T1000 (cell line): ENCODE measurements at places on chromosomes 7 and 10.

- DNase-seq: no peak
Observed at GRCh38 chr7:139094030-139094429, 15.5 kb downstream of the ZC3HAV1 start.

DNA sequence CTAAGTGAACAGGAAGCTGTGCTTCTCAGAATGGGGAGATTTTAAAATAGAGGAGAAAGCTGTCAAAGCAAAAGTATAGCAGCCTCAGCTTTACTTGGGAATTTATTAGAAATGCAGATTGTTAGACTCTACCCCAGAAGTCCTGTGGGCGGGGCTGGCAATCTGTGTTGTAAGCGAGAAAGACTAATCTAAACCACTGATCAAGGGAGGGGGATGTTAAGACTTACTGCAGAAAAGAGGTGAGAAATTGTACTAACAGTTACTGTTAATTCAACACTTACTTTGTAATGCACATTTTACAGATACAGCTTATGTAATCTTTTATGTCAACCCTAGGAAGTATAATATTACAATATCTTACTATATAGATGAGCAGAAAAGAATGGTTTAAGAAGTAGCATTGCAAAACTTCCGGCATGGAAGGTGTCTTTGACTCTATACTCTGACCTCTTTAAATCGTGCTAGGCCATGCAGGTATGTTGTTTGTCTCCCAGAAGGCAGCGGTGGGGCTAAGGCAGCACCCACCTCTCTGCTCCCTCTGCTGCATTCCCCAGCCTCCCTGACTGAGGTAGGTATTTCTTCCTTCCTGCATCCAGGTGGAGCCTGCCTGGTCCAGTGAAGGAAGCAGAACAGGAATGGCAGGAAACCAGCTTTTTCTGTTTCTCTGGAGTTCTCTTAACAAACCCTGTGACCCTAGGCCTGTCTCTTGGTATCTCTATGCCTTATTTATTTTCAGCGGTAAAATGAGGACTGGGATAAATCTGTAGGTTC, 462.2 kb downstream of the AUTS2 start:
- DNase-seq: no peak

- DNase-seq: no peak
Observed at GRCh38 chr10:22657566-22658225, 56.7 kb downstream of the PIP4K2A start.

GRCh38 chr7:35707422-35707821, 12.5 kb upstream of the HERPUD2 start:
- no peak for DNase-seq

- DNase-seq: no peak
Observed at GRCh38 chr10:28823501-28824075, 146.3 kb downstream of the BAMBI start.

GRCh38 chr7:78770422-78771410, 682.8 kb downstream of the MAGI2 start:
- no peak for DNase-seq

GRCh38 chr7:44735403-44736165, 13.1 kb upstream of the ZMIZ2 start:
- DNase-seq: peak; percentile 56

DNA sequence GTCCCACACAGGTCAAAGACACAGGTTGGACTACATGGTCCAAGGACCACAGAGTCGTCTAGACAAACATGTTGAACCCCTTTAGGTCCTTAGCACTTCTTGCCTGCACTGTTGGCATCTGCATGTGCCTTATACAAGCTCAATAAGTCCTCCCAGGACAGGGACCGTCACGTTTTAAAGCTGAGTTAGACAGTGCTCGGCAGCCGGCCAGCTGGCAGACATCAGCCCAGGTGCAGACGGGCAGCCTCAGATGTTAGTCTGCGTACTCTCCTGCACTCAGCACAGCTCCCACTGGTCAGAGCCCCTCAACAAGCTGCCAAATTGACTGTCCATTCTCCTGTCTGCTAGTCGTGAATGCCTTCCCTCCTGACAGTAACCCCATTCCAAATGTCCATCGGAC, 34.9 kb downstream of the PARP12 start:
- DNase-seq: no peak

DNA sequence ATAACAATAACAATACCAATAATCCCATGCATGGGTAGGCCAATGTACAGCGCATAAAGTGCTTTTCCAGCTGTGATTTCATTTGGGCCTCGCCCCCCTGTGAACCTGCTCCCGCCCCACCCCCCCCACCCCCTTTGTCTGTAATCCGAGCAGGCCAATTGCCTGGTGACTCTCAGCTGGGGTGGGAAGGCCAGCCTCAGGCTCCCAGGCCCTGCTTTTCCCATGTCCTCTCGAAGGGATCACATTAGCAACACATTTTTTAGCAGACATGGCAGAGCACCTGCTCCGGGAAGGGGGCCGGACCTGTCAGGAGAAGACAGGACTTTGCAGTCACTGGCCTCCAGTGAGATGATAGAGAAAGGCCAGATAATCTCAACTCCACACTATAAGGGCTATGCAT, 439.3 kb downstream of the RPS24 start:
- DNase-seq: no peak

- no peak for DNase-seq
Observed at GRCh38 chr7:680411-681127, 45.9 kb upstream of the DNAAF5 start.

- DNase-seq: no peak
Observed at GRCh38 chr10:101164020-101164419, 32.9 kb downstream of the TLX1 start.

DNA sequence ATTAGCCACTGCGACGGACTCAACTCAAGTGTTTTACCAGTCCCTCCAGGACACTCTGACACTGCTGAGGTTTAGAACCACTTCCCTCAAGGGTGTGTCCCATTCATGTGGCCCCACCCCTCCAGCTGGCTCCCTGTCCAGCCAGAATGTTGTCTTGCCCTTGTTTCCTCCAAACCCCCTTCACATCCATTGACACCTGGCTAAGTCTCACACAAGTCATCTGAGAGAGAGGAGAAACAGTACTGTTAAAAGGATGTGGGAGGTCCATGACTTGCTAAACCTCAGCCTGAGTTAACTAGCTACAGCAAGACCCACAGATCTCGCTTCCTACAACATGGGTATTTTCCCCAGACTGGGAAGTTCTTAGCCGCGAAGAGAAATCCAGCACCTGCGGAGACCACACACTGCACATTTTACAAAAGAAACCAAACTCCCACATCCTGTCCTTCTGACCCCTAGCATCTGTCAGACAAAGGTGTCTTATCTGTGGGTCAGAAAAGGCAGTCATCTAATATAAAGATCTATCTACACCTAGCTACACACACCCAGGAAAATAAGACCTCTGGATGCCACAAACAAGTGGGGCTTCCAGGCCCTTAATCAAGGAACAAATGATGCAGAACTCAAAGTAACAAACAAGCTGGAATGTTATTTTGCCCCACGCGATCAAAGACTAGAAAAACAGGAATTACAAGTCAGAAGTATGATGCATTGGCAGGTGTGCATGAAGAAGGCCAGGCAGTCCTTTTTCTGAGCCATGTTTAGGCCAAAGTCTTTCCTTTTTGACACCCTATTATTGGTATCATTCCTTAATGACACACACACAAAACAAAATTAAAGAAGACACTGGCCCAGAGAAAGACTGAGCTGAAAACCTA, 13.9 kb downstream of the OSBPL3 start:
- DNase-seq: no peak

DNA sequence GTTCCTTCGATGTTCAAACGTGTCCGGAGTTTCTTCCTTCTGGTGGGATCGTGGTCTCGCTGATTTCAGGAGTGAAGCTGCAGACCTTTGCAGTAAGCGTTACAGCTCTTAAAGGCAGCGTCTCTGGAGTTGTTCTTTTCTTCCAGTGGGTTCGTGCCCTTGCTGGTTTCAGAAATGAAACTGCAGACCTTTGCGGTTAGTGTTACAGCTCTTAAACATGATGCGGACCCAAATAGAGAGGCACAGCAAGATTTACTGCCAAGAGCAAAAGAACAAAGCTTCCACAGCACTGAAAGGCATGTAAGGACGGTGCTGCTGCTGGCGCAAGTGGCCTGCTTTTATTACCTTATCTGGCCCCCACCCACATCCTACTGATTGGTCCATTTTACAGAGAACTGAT, 931.4 kb downstream of the IPMK start:
- DNase-seq: no peak

DNA sequence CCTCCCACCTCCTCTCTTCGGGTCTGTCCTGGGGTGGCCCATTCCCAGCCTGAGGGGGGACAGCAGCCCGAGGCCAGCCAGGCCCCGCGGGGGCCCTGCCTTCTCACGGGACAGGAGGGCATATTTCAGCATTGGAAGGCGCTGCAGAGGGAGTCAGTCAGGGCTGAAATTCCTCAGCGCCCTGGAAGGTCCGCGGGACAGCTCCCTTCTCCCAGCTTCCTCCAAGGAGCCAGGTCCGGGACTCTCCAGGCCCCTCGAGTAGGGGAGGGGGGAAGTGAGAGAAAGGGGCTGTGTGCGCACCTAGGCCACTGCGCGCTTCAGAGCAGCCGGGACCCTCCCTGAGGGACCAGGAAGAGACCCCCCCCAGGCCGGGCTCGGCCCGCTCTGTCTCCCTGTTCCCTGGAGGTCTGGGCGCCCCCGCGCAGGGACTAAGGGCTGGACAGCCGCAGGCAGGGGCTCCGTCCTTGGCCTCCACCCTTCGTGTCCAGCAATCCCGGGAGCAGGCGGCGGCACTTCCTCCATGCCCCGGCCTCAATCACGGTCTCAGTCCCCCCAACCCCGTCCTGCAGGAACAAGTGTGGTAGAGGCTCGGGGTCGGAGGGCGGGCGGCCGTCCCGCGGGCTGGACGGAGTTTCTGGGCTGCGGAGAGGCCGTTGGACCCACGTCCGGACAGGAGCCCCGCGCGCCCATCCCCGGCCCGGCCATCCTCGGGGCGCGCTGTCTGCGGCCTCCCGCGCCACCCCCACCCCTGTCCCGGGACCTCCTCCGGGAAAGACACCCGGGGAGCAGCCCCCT, 6.0 kb upstream of the ELFN1 start:
- no peak for DNase-seq

GRCh38 chr10:93369588-93370164, 112.5 kb downstream of the MYOF start:
- no peak for DNase-seq

GRCh38 chr7:147151661-147152060, 1035.1 kb downstream of the CNTNAP2 start:
- no peak for DNase-seq

DNA sequence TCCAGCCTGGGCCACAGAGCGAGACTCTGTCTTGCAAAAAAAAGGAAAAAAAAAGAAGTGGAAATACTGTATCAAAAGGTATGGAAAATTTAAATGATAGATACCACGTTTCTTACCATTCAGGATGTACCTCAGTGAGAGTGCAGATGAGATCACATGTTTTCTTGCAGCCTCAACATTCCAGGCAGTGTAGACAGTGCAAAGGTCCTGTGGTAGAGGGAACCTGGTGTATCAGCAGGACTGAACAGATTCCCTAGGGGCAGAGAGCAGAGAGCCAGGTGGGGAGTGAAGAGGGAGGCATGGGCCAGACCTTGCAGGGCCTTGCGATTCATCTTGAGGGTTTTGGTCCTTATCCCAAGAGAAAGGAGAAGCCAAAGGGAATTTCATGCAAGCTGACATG, 17.7 kb upstream of the ATXN7L1 start:
- no peak for DNase-seq

- no peak for DNase-seq
Observed at GRCh38 chr10:79269443-79269842, 77.8 kb upstream of the PPIF start.

GRCh38 chr10:29353305-29353704, 64.4 kb downstream of the LYZL1 start:
- DNase-seq: no peak

GRCh38 chr7:26910221-26910620, 45.8 kb upstream of the SKAP2 start:
- DNase-seq: peak; percentile 63

- no peak for DNase-seq
Observed at GRCh38 chr7:107606303-107606702, 26.3 kb downstream of the BCAP29 start.
